ENCODE measurements at places on chromosomes 3 and 15.
A peak's percentile ranks its signal among the peaks of the same experiment; 100 is the strongest.

DNA sequence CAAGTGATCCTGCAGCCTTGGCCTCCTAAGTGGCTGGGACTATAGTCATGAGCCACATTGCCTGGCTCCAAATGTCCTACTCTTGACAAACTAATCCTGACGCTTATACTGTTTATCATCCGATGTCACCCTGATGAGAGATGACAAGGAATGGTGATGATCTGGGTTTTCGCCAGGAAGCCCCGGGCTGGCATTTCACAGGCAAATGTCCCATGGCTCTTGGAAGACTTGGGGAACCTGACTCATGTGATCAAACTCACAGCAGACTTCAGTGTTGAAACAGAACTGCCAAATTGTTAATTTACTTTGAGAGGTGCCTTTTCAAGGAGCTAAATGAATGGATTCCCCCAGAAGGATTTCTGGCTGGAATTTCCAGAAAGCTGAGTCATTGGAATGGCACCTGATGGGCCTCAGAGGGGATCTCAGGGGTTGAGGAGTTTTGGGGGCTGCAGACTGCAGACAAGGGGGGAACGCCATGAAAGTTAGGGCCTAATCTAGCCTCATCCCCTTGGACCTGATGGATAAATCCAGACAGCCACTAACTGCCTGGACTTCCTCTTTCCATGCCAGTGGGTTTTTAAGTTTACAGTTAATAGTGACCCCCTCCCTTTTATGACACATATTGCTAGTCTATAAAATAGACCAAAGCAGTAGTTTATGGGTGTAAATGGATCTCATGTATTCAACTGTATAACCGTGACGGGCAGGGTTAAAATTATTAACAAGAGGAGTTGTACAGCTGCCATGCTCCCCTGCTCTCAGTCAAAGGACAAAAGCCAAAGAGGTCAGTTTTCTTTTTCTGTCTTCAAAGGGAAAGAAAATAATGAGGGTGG, 146.6 kb downstream of the CHSY1 start:
- DNase-seq, result no peak

- DNase-seq, result no peak
These were observed 1.2 kb downstream of the YEATS2 start for GRCh38 chr3:183698756-183699155.

GRCh38 chr15:57578288-57578900, 13.3 kb upstream of the MYZAP start:
- DNase-seq, result no peak

GRCh38 chr3:57777774-57778173, 21.7 kb downstream of the SLMAP start:
- no peak for DNase-seq

- DNase-seq, result peak; percentile 29
These were observed 835 bp downstream of the ARIH2 start for GRCh38 chr3:48919215-48920138.

DNA sequence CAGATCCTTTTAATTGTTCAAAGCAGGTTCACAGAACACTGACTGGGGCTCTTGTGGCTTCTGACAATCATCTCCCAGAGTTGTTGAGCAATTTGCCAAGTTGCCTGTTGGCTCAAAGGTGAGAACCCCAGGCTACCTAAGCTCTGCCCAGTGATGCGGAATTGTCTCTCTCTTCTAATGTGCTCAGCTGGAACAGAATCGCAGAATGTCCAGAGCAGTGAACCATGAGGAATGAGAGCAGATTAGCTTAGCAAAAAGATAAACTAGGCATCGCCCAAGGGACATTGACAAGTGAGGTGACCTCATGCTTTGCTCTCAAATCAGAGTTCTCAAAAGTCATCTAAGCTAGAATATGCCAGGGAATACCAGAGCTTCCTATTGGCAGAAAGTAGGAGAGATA, 148.1 kb downstream of the WDR76 start:
- DNase-seq, result peak; percentile 87

- DNase-seq, result no peak
These were observed 27.1 kb upstream of the PIK3CB start for GRCh38 chr3:138861798-138862197.

DNA sequence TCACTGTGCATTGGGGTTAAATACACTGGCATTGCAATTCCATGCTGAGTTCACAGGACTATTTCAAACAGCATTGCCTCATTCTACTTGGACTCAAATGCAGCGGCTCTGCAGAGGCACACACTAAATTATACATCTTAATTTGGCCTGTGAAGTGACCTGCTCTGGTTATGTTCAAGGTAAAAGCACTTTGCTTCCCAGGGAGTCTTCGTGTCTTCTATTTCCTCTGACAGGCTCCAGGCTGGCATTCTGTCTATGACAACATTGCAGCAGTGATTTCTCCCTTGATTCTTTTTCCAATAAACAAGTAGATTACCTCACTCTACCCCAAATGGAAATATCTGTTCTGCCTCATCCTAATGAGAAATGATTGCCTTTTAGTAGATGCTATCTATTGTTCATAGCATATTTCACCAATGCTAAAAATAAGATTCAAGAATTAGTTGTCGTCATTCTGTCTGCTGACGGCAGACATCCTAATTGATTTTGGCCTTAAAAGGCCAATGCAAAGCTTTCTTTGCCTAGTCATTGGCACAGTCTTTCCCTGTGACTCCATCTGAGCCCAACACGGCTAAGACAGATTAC, 33.8 kb downstream of the FMN1 start:
- no peak for DNase-seq

DNA sequence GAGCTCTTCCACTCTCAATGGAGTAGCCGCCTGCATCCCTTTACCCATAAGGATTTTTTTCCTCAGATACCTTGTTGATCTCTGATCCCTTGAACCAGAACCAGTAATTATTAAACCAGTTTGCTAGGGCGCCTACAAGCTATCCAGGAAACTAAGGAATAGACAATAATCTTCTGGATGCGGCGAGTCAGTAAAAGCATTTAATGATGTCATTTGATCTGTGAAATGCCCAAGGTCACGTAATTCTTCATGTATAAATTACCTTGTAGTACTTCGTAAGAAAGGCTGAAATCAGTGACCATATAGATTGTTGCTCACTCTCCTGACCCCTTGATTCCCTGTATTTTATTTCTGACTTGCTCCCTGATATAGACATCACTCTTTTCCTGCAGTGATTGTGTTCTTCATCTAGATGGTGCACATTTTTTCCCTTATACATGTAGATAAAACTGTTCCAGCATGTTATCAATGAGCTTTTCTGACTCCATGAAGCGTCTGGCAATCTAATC, 548.6 kb upstream of the NAALADL2 start:
- no peak for DNase-seq

DNA sequence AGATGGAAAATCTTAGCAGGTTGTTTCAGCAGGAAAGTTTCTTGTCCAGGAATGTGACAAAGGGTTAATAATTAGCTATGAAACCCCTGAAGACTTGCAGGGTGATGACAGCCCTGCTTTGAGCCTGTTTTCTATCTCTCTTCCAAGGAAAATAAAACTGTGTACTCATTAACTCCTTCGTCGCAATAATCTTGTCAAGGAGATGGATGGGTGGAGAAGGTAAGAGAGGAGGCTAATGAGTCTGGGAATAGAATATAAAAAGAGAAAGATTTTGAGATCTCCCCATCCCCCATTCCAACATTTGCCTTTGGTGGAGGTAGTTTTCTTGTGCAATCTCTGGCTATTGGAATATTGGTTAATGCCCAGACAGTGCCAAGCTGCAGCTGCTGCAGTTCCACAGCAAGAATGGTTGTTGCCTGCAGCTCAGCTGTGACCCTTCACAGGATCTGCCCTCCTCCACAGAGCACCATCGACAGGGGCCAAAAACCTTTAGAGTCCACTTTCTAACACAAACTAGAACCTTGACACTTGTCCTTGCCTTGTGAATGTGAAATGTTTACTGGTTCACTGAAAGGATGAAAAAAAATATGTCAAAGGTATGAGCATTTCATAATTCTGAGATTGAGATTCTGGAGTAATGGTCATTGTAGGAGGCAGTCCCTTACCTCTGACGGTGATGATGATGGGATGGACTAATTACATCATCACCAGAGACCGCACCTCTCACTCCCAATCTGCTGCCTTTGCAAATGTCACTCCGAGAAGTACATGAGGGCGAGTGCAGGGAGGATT, 4.2 kb upstream of the LRIG1 start:
- no peak for DNase-seq

DNA sequence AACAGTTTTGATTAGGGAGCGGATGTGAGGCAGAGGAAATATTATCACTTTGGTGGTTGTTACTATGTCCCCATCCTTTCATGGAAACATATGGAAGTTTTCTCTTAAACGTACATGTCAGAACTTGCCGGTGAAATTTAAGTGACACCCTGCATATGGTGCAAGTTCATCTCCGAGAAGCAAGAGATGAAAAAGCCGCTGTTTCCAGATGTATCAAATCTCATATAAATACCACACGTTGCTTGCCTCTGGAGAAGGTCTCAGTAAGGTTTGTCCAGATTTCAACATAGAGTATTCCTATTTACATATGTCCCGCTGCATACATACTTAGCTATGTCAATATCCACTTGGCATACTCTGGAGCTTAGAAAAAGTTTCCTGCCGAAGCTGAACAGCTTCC, 172.2 kb upstream of the ICE2 start:
- no peak for DNase-seq
